Mesendoderm (in vitro differentiated cells): ENCODE measurements at places on chromosomes 4 and X.
A peak's percentile ranks its signal among the peaks of the same experiment; 100 is the strongest.

DNA sequence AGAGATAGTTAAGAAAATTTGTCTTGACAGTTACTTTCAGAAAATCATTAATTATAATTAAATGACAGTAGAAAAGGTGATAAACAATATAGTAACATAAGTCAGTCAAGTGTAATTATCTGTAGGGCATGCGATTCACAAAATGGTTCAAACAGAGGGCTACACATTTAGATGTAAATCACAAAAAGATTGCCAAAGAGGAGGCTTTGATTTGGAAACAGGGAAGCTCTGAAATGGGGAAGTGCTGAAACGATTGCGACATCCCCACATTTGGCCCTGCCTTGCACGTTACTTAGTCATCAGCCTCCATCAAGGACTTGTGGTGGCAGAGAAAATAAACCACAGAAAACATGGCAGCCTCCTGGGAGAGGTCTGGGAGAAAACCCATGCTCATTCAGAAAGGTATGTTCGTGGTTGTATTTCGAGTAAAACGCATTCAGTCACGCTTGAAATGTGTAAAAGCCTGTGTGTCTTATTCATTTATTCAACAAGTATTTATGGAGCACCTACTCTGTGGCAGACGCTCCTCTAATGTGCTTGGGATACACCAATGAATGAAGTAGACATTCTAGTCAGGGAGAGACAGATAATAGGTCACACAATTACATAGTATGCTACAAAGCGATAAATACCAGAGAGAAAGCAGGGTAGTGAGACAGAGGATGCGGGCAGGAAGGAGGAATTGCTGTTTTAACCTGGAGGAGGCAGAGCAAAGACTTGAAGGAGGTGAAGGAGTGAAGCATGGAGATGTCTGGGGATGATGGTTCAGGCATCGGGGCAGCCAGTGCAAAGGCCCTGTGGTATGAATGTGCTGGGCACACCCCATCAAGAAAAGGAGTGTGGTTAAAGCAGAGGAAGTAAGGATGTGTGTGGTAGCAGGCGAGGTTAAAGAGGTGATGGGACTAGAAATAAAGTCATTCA is 7.8 kb downstream of the RBM47 start:
- H3K4me3 ChIP-seq = no peak overlapping the region
- peak; percentile 91 for DNase-seq
- peak overlapping the region; percentile 28 for H3K27ac ChIP-seq

GRCh38 chrX:103220511-103221323 is 5.8 kb downstream of the BEX4 start:
- no peaks in the 10 kb centered on the region for H3K4me1 ChIP-seq
- H3K36me3 ChIP-seq = no peaks in the 10 kb centered on the region
- DNase-seq = no peak

DNA sequence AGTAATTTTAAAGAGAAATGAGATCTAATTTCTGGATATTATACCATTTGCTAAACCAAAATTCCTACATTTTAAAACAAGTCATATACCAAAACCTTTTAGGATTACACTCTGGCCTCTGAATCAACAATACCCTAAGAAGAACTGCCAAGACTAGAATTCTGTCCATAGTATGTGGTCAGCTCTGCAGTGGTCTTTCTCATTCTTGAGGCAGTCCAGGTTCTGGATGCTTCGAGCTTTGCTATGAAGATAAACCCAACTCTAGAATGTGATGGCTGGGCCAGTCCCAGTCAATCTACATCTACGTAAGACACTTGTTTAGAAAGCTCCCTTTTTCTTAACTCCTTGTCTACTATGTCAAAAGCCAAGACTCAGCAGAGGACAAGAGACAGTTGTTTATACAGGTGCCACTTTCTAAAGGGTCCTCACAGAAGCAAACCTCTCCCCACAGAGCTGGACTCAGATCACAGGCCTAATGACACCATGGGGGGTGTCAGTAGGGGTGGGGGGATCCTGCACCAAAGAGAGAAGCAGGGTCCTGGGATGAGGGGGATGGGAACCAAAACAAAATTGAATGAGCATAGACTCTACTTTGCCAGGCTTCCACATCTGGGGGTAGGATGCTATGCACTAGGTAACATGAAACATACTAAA is 63.2 kb downstream of the SH3RF1 start:
- no peaks in the 10 kb centered on the region for H3K27me3 ChIP-seq
- no peaks in the 10 kb centered on the region for H3K36me3 ChIP-seq
- no peak for DNase-seq
- H3K4me3 ChIP-seq = no peak overlapping the region
- H3K27ac ChIP-seq = no peak overlapping the region

GRCh38 chr4:84971319-84971932 is 4.9 kb upstream of the WDFY3 start:
- no peak overlapping the region for H3K27ac ChIP-seq
- H3K4me1 ChIP-seq = no peaks in the 10 kb centered on the region
- H3K4me3 ChIP-seq = no peak overlapping the region
- DNase-seq = peak; percentile 63
- H3K27me3 ChIP-seq = no peaks in the 10 kb centered on the region
- no peaks in the 10 kb centered on the region for H3K36me3 ChIP-seq

- H3K4me3 ChIP-seq = no peak overlapping the region
- H3K27ac ChIP-seq = no peak overlapping the region
- no peaks in the 10 kb centered on the region for H3K36me3 ChIP-seq
- DNase-seq = no peak
Measured at GRCh38 chrX:42385730-42386129, 392.2 kb downstream of the PPP1R2C start.

- H3K36me3 ChIP-seq = no peaks in the 10 kb centered on the region
- H3K27ac ChIP-seq = no peak overlapping the region
- H3K4me1 ChIP-seq = no peaks in the 10 kb centered on the region
Measured at GRCh38 chr4:42341518-42342026, 55.7 kb upstream of the SHISA3 start.

DNA sequence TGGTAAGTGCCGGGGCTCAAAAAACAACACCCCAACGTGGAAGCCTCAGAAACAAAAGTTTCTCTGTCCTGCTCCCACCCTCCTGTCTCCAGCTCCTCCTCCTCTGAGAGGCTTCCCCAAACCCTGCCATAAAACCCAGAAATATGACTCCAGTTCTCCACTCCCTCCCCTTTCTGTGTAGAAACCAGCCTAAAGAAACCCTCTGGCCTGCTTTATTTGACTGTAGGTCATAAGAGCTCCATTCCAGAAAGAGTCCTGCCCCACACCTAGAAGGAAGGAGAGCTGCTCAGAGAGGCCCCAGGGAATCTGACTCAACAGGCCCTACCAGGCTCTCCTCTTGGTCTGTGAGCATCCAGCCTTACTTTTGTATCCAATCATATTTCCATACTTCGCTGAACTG is 872 bp upstream of the S100P start:
- no peaks in the 10 kb centered on the region for H3K36me3 ChIP-seq
- H3K27ac ChIP-seq = no peak overlapping the region
- no peak overlapping the region for H3K4me3 ChIP-seq
- DNase-seq = no peak
- no peaks in the 10 kb centered on the region for H3K27me3 ChIP-seq
- H3K4me1 ChIP-seq = peaks cover 9% of the 10 kb centered on the region

GRCh38 chr4:74097631-74098426 is 1.2 kb downstream of the CXCL2 start:
- no peaks in the 10 kb centered on the region for H3K4me1 ChIP-seq
- H3K27me3 ChIP-seq = no peaks in the 10 kb centered on the region
- H3K4me3 ChIP-seq = no peak overlapping the region
- no peaks in the 10 kb centered on the region for H3K36me3 ChIP-seq
- DNase-seq = no peak
- H3K27ac ChIP-seq = no peak overlapping the region

GRCh38 chrX:77802201-77802600 is 16.2 kb upstream of the ATRX start:
- no peaks in the 10 kb centered on the region for H3K4me1 ChIP-seq
- H3K36me3 ChIP-seq = no peaks in the 10 kb centered on the region
- no peak overlapping the region for H3K27ac ChIP-seq
- DNase-seq = no peak

- H3K27ac ChIP-seq = no peak overlapping the region
Measured at GRCh38 chr4:102500352-102500695, 835 bp upstream of the NFKB1 start.

- H3K27ac ChIP-seq = no peak overlapping the region
- no peaks in the 10 kb centered on the region for H3K36me3 ChIP-seq
- no peak overlapping the region for H3K4me3 ChIP-seq
- DNase-seq = peak; percentile 27
Measured at GRCh38 chrX:1165535-1166196, 46.8 kb downstream of the CRLF2 start.

DNA sequence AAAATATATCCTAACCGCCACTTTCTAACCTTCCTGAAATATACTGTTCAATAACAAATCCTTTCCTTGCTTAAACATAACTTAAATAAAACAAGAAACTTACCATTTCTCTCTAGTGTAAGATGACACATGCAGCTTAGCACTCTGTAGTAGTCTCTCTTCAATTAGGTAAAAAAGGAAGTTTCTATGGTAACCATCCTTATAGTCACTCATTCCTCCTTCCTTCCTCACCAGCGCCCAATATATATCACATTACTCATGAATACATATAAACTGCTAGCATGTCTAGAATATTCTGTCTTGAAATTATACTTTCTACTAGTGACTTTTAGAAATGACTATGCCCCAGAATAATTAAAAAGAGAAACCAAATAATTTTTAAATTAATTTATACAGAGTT is 112.2 kb downstream of the SNCA start:
- peak; percentile 53 for DNase-seq
- H3K27me3 ChIP-seq = no peaks in the 10 kb centered on the region
- no peaks in the 10 kb centered on the region for H3K36me3 ChIP-seq
- no peak overlapping the region for H3K4me3 ChIP-seq
- no peaks in the 10 kb centered on the region for H3K4me1 ChIP-seq

DNA sequence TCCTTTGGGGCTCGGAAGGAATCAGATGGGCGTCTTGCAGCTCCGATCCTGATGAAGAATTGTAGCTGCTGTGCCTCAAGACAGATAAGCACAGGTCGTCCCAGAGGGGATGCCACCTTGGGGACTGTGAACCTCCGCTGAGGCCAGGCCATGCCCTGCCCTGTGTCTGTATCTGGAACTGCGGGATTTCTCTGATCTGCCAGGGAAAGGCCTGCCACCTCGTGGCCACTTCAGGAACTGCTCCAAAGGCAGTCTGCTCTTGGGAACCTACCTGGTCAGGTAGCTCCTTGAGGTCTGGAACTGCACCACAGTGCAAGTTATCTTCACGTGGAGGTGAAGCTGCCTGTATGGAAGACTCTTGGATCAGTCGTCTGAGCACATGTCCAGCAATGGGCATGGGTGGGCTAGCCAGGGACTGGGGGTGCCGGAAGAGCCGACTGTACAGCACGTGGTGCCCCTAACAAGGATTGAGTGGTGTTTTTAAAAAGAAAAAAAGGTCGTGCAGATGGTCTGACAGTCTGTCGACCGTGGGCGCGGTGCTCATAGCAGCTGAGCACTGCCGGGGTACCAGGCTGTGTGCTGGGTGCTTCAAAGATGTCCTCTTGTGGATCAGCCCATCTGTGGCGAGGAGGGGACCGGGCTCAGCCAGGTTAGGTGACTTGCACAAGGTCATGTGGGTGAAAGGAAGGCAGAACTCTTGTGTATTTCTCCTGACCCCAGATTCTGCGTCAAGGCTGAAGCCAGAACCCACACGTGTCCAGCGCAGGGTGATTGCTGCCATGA is 3.1 kb upstream of the GRPEL1 start:
- peaks cover 4% of the 10 kb centered on the region for H3K4me1 ChIP-seq
- H3K4me3 ChIP-seq = no peak overlapping the region
- H3K27ac ChIP-seq = no peak overlapping the region
- peak; percentile 88 for DNase-seq
- H3K36me3 ChIP-seq = no peaks in the 10 kb centered on the region
